ENCODE measurements at places on chromosomes 3 and 15.

DNA sequence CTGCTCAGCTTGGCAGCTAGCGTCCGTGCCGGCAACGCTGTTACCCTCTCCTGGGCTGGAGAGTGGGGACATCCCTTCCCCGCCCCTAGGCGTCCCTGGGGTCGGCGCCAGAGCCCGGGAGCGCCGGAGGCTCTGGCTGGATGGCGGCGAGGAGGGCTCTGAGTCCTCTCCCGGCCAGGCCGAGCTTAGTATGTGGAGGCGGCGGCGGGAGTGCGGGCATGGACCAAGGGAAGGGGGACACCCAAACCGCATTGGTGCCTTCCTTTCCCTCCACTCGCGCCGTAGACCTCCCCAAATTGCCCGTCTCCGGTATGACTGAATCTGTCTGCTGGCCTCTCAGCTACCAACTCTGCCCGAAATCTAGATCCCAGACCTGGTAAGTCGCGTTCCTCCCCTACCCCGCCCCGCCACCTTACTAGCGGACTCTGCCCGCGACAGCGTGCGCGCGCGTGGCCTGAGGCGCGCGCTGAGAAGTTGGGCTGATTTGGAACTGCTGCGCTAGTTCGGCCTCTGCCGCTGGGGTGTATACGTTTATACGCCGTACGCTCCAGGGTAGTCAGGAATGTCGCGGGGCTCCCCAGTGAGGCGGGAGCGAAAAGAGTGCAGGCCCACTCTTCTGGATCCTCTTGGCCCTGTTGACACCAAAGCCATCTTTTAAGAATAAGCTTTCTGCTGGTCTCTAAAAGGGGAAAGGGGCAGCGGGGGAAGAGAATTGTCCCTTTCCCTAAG lies 12.2 kb downstream of the ZIC1 start:
- peaks cover 67% of the 10 kb centered on the region for H3K27me3 ChIP-seq
- DNase-seq = no peak
- no peak overlapping the region for H3K4me3 ChIP-seq
- peaks cover 8% of the 10 kb centered on the region for H3K36me3 ChIP-seq

- no peak for DNase-seq
- peaks cover 50% of the 10 kb centered on the region for H3K27me3 ChIP-seq
- no peaks in the 10 kb centered on the region for H3K4me1 ChIP-seq
- no peak overlapping the region for H3K27ac ChIP-seq
Observed at GRCh38 chr3:14605067-14605466, 46.5 kb upstream of the CCDC174 start.

DNA sequence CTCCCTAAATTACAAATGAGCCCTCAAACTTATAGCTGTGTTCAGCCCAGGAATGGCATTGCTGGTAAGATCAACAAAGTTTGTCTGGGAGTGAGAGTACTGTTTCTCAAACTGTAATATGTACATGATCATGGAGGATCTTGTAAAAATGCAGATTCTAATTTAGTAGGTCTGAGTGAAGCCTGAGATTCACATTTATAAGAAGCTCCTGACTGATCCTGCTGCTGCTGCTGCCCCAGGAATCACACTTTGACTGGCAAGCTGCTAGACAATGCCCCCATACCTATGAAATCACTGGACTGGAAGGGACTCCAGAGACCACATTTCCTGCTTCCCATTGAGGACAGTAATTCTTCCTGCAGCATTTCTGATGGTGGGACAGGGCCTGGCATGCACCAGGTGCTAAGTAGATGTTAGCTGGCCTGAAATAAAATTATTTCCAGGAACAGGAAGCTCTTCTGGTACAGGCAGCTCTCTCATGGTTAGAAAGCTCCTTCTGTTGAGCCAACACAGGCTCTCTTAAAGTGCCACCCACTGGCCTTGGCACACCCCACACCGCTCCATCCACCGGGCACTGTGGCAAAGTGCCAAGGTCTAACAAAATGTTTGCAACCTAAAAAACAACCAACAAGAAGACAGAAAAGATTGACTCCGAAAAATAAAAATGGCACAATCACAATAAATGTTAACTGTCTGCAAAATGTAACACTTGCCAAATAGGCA lies 36.7 kb upstream of the ZNF710 start:
- no peaks in the 10 kb centered on the region for H3K27me3 ChIP-seq
- H3K27ac ChIP-seq = no peak overlapping the region
- no peaks in the 10 kb centered on the region for H3K36me3 ChIP-seq
- DNase-seq = no peak

GRCh38 chr3:143601723-143602484 lies 246.4 kb downstream of the SLC9A9 start:
- DNase-seq = no peak
- no peak overlapping the region for H3K4me3 ChIP-seq
- H3K27ac ChIP-seq = no peak overlapping the region
- no peaks in the 10 kb centered on the region for H3K27me3 ChIP-seq
- H3K36me3 ChIP-seq = peaks cover 27% of the 10 kb centered on the region

DNA sequence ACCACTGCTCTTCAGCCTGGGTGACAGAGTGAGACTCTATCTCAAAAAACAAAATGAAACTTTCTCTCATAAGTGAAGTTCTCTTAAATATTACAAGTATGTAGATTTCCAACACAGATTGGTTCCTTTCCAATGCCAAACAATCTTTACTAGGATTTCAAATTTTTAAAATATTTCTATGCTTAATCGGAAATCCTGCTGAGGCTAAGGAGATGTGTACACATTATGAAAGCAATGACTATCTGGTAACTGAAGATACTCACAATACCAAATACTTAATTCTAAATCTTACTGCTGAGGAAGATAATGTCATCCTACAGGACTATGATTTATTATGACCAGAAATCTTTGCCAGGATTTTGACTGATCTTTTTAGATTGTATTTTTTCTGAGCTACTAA lies 255.6 kb upstream of the ZNF717 start:
- no peaks in the 10 kb centered on the region for H3K4me1 ChIP-seq
- no peaks in the 10 kb centered on the region for H3K27me3 ChIP-seq
- no peaks in the 10 kb centered on the region for H3K36me3 ChIP-seq
- no peak overlapping the region for H3K4me3 ChIP-seq
- peak overlapping the region; percentile 91 for H3K27ac ChIP-seq

DNA sequence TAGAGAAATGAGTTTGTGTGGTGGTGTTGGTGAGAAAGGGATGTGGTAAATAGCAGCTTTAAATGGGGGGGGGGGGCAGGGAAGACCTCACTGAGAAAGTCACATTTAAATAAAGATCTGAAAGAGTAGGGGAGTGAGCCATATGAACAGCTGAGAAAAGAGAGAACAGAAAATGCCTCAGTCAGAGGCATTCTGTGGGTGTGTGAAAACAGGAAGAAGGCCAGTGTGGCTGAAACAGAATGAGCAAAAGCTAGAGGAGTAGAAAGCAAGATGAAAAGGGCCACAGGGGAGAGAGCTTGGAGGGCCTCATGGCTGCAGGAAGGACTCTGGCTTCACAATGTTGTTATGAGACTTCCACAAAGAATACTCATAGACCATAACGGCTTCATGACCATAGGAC lies 783.3 kb downstream of the ZPLD1 start:
- no peaks in the 10 kb centered on the region for H3K36me3 ChIP-seq
- H3K27ac ChIP-seq = no peak overlapping the region
- DNase-seq = no peak
- no peak overlapping the region for H3K4me3 ChIP-seq
- H3K4me1 ChIP-seq = no peaks in the 10 kb centered on the region

DNA sequence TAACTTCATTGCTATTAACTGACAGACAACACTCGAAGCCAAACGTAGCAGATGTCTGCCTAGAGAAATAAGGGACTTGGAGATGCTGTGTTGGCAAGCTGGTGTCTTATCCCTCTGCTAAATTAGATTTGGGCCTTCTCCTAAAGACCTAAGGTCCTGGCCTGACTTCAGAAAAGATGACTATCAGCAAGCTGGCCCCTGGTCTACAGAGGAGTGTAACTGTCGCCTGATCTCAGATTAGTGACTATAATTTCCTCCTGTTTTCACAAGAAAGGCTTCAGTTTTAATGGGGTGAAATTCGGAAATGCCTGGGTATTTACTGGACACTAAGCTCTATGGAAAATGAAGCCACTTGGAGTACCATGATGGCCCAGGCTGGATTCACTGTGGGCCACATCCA lies 53.1 kb upstream of the SLC7A14 start:
- no peaks in the 10 kb centered on the region for H3K36me3 ChIP-seq
- peaks cover 20% of the 10 kb centered on the region for H3K27me3 ChIP-seq
- DNase-seq = no peak
- no peak overlapping the region for H3K27ac ChIP-seq
- no peaks in the 10 kb centered on the region for H3K4me1 ChIP-seq

- peaks cover 57% of the 10 kb centered on the region for H3K36me3 ChIP-seq
- no peak for DNase-seq
- no peaks in the 10 kb centered on the region for H3K27me3 ChIP-seq
- H3K4me1 ChIP-seq = peaks cover 30% of the 10 kb centered on the region
- no peak overlapping the region for H3K4me3 ChIP-seq
Observed at GRCh38 chr3:49750056-49750455, 26.3 kb upstream of the GMPPB start.

DNA sequence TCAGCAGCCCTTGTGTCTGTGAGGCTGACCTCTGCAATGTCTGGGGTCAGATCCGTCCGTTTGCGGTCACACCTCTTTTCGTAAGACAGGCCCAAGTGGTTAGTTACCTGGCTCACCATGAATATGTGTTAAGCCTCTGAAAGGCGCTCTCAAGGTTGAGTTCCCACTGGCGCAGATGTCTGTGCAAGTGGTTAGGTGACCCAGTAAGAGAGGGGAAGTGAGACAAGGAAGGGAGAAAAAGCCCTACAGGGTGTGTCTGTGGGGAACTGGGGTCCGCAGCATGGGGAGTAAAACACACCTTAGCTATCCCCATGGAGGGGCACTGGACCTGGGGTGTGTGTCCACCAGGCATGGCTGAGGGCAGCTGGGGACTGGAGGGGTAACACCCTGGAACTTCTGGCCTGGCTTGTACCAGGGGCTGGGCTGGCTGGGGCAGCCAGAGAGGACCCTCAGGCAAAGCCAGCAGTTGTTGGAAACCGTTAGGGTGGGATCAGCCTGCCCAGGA lies 391.6 kb upstream of the PROK2 start:
- H3K4me1 ChIP-seq = peaks cover 34% of the 10 kb centered on the region
- peaks cover 10% of the 10 kb centered on the region for H3K36me3 ChIP-seq
- no peak for DNase-seq

- H3K36me3 ChIP-seq = no peaks in the 10 kb centered on the region
- H3K27ac ChIP-seq = no peak overlapping the region
- no peak for DNase-seq
- no peaks in the 10 kb centered on the region for H3K27me3 ChIP-seq
- H3K4me1 ChIP-seq = no peaks in the 10 kb centered on the region
Observed at GRCh38 chr3:88469216-88469615, 319.5 kb downstream of the C3orf38 start.

- no peak overlapping the region for H3K4me3 ChIP-seq
- no peaks in the 10 kb centered on the region for H3K27me3 ChIP-seq
- H3K36me3 ChIP-seq = peaks cover 15% of the 10 kb centered on the region
- no peak overlapping the region for H3K27ac ChIP-seq
- no peak for DNase-seq
- H3K4me1 ChIP-seq = no peaks in the 10 kb centered on the region
Observed at GRCh38 chr3:101268971-101269671, 51.3 kb downstream of the IMPG2 start.

DNA sequence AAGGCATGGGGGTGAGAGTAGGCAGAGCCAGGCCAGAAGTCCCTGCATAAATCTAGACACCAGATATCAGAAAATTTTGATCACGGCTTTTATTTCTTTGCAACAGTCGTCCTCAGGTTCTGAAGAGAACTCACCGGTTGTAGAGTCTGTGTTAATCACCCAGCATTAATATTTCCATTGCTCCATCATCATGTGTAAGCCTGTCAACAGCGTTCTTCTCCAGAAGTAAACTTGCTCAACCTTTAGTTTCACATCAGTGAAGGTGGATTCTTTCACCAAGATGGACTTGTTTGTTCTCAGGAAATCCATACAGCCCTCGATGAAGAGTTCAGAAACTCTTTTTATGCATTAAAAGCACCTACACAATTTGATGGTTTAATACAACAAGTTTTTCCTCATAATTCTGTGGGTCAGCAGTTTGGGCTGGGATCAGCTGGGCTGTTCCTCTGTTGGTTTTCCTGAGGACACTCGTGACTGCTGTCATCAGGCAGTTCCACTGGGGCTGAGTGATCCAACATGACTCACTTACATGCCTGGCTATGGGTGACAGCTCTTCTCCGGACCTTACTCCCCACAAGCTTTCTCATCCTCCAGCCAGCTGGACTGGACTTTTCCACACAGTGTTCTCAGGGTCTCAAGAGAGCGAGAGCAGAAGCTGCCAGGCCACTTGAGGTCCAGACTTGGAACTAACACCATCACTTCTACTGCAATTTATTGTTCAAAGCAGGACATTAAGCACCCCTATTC lies 303.4 kb downstream of the ZNF621 start:
- no peaks in the 10 kb centered on the region for H3K36me3 ChIP-seq
- H3K4me3 ChIP-seq = no peak overlapping the region
- H3K27me3 ChIP-seq = peaks cover 8% of the 10 kb centered on the region
- no peak overlapping the region for H3K27ac ChIP-seq
- H3K4me1 ChIP-seq = no peaks in the 10 kb centered on the region
- DNase-seq = no peak

- peaks cover 5% of the 10 kb centered on the region for H3K4me1 ChIP-seq
- peaks cover 33% of the 10 kb centered on the region for H3K27me3 ChIP-seq
- H3K36me3 ChIP-seq = no peaks in the 10 kb centered on the region
Observed at GRCh38 chr15:83436513-83437158, 10.5 kb upstream of the SH3GL3 start.

DNA sequence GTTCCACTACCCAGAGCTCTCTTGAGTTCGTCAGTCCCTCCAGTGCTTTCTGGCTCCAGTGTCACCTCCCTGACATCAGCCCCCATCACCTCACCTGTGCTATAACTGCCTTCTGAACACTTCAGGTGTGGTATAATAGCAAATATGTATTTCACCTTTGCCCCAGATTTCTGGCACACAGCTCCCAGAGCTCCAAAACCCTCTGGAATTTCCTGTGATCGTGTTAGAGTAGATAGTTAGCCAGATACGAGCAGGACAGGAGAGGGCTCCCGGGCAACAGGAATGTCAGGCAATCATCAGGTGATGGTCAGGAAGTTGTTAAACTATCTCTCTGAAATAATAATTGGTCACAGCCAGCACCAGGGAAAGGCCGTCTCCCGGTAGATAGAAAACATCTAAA lies 22.6 kb upstream of the LIMD1 start:
- DNase-seq = no peak
- H3K27me3 ChIP-seq = peaks cover 1% of the 10 kb centered on the region
- peaks cover 16% of the 10 kb centered on the region for H3K4me1 ChIP-seq
